ENCODE measurements at places on chromosomes 16 and 17. TPM values are rescaled to one million over a fixed set of nuclear protein-coding genes. Genes with fewer than 3 reads are reported as not detected.
A peak's percentile ranks its signal among the peaks of the same experiment; 100 is the strongest.

Gene HOXB4
- total RNA-seq, result 1.3 TPM

Gene PROCA1
- total RNA-seq, result 0.80 TPM

- no peak overlapping the region for H3K27ac ChIP-seq
- peaks cover 11% of the 10 kb centered on the region for H3K4me1 ChIP-seq
- no peak overlapping the region for H3K4me3 ChIP-seq
- H3K27me3 ChIP-seq, result no peaks in the 10 kb centered on the region
- no peaks in the 10 kb centered on the region for H3K36me3 ChIP-seq
Observed at GRCh38 chr16:80591071-80591915, 50.5 kb downstream of the DYNLRB2 start.

- no peak overlapping the region for H3K27ac ChIP-seq
- peaks cover 19% of the 10 kb centered on the region for H3K36me3 ChIP-seq
- peak overlapping the region; percentile 97 for H3K4me3 ChIP-seq
- no peak for DNase-seq
Observed at GRCh38 chr17:42155614-42156045, 841 bp upstream of the RAB5C start.

Data from muscle of leg (tissue), 16 donors.